ENCODE measurements at places on chromosomes 7 and 10.

DNA sequence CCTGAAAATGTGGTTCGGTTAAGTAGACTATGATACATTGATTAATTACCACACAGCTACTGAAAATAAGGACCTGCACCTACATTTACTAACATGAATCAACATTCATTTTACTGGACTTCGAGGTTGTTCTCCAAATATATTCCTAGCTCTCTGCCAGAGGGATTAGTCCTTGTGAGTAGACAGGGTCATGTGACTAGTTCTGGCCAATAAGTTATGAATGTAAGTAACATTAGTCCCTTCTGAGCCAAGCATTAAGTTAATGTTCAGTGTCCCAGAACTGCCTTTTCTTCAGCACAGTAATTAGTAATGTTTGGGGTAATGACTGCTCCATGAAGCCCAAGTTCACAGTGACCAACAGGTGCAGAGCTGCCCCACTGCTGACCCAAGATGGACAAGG, 9.2 kb downstream of the ITIH5 start:
- DNase-seq, result no peak

GRCh38 chr7:34747867-34748727, 90.1 kb downstream of the NPSR1 start:
- peak; percentile 94 for DNase-seq

- DNase-seq, result no peak
Observed at GRCh38 chr10:118499186-118499585, 96.3 kb downstream of the PRLHR start.

- no peak for DNase-seq
Observed at GRCh38 chr10:48333856-48334255, 27.4 kb downstream of the MAPK8 start.

DNA sequence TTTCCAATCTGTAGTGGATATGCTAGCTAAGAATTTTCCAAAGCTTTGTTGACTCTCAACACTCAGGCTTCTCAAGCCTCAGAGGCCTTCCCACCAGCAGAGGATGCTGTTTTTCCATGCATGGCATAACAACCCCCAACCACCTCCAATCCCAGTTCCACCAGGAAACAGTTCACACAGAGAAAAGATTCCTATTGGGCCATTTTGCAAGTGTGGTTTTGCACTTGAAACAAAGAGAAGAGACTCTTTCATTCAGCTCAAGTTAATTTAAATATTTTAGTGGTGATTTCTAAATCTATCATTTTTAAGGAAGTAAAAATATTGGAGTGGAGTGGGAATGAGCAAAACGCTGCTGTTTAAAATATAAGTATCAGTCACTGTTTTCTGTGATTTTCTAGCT, 105.6 kb upstream of the COL1A2 start:
- DNase-seq, result no peak
